ENCODE measurements at places on chromosomes 4 and X.

DNA sequence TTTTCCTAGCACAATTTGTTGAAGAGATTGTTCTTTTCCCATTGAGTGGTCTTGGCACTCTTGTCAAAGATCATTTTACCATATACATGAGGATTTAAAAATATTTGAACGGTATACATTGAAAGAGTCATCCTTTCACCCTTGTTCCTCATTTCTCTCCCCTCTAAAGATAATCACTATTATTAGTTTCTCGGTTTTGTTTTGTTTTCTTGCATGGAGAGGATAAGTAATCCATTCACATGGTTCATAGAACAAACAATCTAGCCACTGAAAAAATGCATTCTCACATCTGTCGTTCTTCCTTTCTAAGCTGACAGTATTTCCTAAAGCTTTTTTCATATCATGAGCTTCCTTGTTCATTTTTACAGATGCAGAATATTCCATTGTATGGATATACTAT is 39.2 kb upstream of the MSMO1 start:
- no peak for DNase-seq

- no peak for DNase-seq
These were observed 16.5 kb upstream of the SMIM14 start for GRCh38 chr4:39655211-39655610.

DNA sequence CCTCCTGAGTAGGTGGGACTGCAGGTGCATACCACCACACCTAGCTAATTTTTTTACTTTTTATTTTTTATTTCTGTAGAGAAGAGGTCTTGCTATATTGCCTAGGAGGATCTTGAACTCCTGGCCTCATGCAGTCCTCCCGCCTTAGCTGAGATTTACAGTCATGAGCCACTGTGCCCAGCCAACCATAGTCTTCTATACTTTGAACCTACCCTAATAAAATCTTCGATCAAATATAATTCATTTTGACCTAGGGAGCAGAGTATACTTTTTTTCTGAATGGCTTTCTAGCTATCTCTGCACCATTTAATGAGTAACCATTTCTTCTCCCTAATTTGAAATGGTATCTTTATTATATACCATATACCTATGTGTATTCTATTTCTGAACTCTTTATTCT is 6.7 kb downstream of the ETFDH start:
- DNase-seq: no peak

- DNase-seq: no peak
These were observed 96.3 kb downstream of the ANK2 start for GRCh38 chr4:113145519-113146291.

DNA sequence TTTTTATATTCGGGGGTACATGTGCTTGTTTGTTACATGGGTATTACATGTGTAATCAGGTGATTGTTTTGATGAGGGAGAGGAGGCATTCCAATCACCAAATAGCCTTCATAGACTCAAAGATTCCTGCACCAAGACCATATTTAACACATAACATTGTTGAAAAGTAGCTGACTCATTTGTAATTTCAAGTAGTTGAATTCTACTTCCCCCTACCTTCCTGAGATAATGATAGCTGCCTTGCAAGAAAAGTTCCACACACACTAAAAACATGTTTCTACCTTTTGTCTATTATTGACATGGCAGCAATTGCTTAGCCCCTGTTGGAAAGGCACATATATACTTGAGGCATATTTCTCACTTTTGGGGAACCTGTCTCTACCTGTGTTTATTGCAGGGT is 16.1 kb downstream of the PGAM4 start:
- no peak for DNase-seq

DNA sequence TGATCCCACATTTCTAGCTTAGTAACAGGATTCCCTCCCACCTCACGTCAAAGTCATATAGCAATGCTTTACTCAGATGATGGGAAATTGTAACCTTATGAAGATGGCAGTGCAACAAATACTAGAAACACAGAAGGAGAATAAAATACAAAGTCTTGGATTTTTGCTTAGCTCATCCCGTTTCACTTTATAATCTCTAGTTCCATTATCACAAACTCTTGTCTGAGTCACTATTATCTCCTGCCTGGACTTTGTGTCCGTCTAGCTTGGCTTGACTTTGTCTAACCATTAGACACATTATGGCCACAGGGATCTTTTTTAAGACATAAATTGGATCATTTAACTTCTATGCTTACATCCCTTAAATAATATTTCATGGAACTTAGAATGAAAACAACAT is 127.1 kb upstream of the GABRG1 start:
- no peak for DNase-seq

GRCh38 chr4:187235456-187236170 is 512.0 kb upstream of the FAT1 start:
- no peak for DNase-seq

DNA sequence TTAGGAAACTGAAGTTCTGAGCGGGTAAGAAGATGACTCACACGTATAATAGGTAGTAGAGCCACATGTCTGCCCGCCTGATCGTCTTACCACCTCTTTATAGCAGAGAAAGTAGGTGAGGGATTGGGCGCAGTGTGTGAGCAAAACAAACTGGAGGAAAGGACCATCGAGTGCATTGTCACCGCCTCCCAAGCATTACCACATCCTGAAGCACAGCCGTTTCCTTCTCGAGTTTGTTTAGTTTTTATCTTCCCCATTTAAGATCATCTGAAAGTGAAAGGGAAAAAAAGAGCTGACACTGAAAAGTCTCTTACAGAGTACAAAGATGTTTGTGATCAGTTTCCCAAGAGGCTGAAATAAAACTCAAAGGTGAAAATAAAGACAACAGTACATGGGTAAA is 14.8 kb downstream of the PDK3 start:
- no peak for DNase-seq

GRCh38 chr4:89797117-89797516 is 39.8 kb downstream of the SNCA start:
- no peak for DNase-seq

DNA sequence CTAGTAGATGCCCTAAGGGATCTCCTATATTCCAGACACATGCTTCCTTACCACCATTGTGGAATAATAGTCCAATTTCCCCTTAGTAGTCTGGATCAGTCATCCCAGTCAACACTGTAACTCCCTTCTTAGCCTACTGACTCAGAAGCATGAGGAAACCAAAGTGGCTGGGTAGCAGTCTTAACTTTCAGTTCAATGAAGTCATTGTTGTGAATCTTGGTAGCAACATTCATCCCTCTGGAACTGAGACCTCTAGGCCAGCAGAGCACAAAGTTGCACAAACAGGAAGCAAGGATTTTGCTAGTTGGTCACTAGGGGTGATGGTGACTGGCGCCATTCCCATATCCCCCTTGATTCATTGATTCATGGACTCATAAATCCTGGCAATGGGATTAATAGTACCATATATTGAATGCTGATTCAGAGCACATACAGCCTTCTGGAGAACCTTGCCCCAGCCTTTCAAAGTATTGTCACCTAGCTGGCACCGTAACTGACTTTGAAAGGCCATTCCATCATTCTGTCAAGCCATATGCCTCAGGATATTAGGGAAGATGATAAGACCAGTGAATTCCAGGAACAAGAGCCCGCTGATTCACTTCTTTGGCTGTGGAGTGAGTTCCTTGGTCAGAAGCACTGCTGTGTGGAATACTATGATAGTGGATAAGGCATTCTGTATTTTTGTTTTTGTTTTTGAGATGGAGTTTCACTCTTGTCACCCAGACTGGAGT is 19.7 kb upstream of the GPAT3 start:
- no peak for DNase-seq

GRCh38 chrX:112536544-112536943 is 143.2 kb downstream of the LHFPL1 start:
- no peak for DNase-seq

- DNase-seq: no peak
These were observed at the start of gene HTATSF1 for GRCh38 chrX:136497556-136498052. HTATSF1 (plus strand) TSS chrX:136497592; CDS start chrX:136497685, 93 bp downstream.

DNA sequence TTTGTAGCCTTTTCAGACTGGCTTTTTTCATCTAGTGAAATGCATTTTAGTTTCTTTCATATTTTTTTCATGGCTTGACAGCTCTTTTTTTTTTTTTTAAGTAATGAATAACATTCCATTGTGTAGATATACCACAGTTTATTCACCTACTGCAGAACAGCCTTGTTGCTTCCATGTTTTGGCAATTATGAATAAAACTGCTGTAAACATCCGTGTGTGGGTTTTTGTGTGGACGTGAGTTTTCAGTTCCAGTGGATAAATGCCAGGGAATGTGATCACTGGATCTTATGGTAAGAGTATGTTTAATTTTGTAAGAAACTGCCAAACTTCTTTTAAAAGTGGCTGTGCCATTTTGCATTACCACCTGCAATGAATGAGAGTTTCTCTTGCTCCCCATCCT is 160.8 kb downstream of the SOWAHB start:
- no peak for DNase-seq

DNA sequence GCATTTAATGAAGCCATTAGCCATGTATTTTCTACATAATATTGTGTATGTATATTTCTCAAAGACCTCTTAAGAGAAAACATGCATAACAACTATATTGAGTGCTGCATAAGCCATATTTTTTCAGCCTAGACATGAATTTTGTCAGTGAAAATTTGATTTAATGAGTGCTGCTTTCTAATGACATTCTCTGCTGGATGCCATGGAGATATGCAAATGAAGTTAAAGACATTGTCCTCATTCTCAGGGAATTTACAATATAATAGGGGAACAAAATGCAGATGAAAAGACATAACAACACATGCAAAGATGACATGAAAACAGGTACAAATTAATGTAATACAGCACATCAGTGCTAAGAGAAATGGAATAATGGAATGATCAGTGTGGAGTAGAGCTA is 118.7 kb downstream of the ATOH1 start:
- no peak for DNase-seq

DNA sequence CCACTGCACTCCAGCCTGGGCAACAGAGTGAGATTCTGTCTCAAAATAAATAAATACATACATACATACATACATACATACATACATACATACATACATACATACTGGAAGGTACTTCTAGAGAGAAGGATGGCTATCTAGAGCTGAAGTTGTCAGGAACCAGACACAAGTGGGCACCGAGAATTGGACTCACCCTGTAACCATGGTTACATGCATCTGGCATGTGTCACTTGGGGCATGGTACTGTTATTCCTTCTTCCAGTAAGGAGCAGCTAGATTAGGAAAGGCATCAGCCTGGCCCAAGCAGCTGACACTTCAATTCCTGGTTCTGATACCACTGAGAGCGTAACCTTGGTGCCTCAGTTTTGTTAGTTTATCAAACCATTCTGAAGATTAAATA is 127.1 kb downstream of the SH3KBP1 start:
- DNase-seq: no peak

DNA sequence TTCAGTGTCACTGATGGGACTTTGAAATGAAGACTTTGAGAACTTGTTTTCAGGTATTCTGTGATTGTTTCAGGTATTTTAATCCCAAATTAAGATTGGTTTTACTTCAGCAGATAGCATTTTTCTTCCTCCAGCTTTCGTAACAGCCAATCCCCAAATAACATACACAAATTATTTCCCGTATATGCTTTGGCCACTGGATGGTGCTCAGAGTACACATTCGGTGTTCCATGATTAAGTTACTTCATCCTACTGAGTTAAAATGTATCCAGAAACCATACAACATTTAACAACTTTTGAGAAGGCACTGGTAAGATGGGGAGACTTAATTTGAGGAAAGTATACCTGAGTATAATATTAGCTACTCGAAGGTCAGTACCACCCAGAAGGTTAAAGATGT is 233.4 kb upstream of the FAM47A start:
- DNase-seq: no peak

- DNase-seq: no peak
These were observed 414.1 kb downstream of the CENPC start for GRCh38 chr4:67131224-67131623.

GRCh38 chr4:96599752-96600151 is 759.9 kb downstream of the PDHA2 start:
- DNase-seq: no peak

- DNase-seq: no peak
These were observed 357.2 kb upstream of the GATB start for GRCh38 chr4:152117933-152118507.

DNA sequence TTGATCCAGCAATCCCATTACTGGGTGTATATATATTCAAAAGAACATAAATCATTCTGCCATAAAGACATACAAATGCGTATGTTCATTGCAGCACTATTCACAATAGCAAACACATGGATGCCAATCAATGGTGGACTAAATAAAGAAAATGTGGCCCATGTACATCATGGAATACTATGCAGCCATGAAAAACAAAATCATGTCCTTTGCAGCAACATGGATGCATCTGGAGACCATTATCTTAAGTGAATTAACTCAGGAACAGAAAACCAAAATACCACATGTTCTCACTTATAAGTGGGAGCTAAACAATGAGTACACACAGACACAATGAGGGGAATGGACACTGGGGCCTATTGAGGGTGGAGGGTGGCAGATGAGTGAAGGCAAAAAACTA is 81.6 kb downstream of the ABCB7 start:
- DNase-seq: no peak

DNA sequence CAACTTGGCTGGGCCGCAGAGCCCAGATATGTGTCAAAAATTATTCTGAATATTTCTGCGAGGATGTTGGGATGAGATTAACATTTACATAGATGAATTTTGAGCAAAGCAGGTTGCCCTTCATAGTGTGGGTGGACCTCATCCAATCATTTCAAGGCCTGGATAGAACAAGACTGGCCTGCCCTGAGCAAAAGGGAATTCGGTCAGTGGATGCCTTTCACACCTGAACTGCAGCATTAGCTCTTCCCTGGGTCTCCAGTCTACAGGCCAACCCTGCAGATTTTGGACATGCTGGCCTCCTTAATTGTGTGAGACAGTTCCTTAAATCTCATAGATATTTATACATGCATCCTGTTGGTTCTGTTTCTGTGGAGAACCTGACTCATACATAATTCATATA is 32.4 kb upstream of the SLC10A4 start:
- no peak for DNase-seq

GRCh38 chr4:68463796-68464195 is 16.5 kb downstream of the TMPRSS11E start:
- DNase-seq: no peak

DNA sequence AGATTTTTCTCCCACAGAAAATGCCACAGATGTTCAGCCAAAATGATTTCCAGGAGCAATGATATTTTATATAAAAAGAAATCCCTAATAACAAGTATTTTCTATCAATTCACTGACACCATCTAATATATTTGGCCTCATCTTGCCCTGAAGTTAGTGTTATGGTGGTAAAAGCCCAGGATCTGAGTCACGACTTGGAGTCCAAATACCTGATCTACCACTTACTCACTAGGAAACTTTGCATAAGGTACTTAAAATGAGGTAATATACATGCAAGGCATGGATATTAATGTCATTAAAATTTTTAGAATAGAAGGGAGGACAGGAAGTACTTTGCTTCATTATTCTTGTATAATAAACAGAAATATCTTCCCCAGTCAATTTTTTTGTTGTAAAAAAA is 16.3 kb downstream of the PPP3CA start:
- DNase-seq: no peak

- DNase-seq: no peak
These were observed 7.3 kb downstream of the PAK3 start for GRCh38 chrX:111103246-111103645.

All from left lobe of liver (tissue), 2 donors.